ENCODE measurements at places on chromosomes 12 and 14. TPM values are rescaled to one million over a fixed set of nuclear protein-coding genes. Genes with fewer than 3 reads are reported as not detected.
A peak's percentile ranks its signal among the peaks of the same experiment; 100 is the strongest.

Gene MTERF2
- polyA plus RNA-seq: 26.2 TPM

Gene EEA1
- 2.5 TPM for polyA plus RNA-seq

GRCh38 chr12:92556637-92557421 is 146.0 kb upstream of the PLEKHG7 start:
- DNase-seq: no peak

GRCh38 chr14:70827347-70827746 is 18.0 kb upstream of the MAP3K9 start:
- no peak for DNase-seq

Gene ZDHHC22
- not detected for polyA plus RNA-seq

Gene FOXG1
- polyA plus RNA-seq: not detected

GRCh38 chr14:74358176-74358829 is 10.0 kb downstream of the VRTN start:
- no peak for DNase-seq

DNA sequence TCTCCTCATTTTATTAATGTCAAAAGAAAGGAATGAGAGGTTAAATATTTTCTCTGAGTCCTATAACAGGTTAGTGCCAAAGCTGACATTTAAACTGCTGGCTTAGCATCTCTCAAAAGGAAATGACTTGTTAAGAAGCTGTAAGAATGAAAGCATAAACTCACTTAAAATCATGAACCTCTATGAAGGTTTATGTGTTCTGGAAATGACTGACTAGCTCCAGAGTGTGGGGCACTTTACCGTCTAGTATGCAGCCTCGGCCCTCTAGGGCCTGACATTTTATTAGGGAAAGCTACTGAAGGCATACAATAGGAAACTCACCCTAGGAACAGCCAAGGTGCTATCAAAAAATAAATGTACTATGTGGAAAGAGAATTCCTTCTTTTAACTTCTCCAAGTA is 35.1 kb downstream of the SPX start:
- no peak for DNase-seq

DNA sequence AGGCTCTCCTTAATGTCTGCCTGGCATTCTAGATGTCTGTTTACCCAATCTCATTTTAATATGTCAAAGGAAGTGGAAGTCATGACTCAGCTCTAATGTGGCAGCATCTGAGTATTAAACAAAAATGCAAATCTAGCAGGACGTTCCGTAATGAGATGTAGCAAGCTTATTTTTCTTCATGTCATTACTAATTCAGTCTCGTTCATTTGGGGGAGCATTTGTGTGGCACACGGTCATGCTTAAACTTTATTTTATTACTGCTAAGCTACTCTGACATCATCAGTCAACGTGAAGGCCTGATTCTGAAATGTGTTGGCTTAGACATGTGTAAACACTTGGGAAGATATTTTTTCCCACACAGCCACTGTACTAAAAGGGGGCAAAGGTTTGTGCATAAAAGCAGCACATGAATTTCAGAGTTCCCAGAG is 326.7 kb upstream of the TMPO start:
- no peak for DNase-seq

- no peak for DNase-seq
These were observed 18.5 kb downstream of the BDKRB1 start for GRCh38 chr14:96274543-96274942.

DNA sequence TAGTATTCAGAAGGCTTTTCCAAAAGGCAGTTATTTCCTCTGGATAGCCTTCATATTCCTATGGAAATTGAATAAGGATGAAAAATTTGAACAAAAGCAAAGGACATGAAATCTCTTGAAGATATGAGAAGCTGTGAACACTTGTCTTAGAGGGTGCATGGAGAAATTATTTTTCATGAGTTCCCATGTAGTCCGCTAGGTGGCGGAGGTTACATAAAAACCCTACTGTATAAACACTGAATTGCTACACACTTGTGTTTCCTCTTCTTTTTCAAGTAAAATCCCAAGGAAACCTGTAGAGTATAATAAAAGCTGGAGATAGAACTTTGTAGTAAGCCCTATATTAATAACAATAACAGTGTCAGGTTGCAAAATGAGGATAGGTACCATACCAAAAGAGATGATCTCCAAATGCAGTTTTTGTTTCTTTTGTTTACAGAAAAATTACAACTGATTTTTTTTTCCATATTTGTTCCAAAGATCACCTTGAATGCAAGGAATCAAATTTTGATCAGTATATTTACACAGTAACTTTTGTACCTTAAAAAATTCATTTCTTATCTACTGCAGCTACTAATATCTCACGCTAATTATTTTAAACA is 37.8 kb upstream of the OR4E1 start:
- DNase-seq: peak; percentile 48

Gene CCDC184
- polyA plus RNA-seq: 1.7 TPM

- DNase-seq: no peak
These were observed 157.6 kb downstream of the PRKCH start for GRCh38 chr14:61478971-61479473.

Gene MYO1H
- polyA plus RNA-seq: 0.56 TPM

Gene KRT79
- not detected for polyA plus RNA-seq

DNA sequence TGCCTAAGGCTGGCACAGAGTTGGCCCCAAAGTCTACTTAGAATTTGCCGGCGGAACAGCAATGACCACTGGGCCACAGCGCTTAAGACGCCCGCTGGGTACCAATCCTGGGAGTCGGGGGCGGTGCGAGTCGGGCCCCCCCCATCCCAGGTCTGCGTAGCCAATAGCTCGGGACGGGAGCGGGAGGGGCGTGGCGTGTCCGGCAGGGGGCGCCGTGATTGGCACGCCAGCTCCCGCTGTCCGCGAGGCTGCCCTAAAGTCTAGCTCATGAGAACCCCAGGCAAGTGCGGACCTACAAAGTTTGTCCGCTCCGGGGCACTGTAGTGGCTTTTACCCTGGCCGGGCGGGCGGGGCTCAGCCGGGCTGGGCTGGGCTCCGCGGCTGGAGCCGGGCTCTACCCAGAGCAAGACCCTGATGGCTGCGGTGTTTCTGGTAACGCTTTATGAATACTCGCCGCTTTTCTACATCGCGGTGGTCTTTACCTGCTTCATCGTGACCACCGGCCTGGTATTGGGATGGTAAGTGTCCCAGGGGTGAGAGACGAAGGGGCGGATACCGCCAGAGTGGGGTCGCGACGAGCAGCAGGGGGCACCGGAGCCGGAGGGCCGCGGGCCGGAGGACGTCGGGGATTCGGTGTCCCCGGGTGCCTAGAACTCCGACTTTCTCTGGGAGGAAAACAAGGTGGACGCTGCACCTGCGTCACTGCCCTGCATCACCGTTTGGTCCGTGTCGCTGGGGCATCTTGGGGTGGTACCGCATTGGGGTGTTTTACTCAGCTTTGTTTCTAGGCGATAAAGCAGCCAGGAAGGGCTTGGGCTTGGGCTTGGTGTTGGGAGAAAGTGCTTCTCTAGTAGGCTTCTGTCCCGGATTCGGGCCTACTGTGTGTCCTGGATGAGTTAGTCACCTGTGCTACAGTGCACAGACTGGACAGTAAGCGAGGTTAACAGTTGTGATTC is at the start of gene CGRRF1:
Gene CGRRF1, plus strand, starts transcription at position 361 of the 956 bp plus-strand sequence. Its CDS starts 54 bp downstream, at position 415.
- peak; percentile 99 for DNase-seq

DNA sequence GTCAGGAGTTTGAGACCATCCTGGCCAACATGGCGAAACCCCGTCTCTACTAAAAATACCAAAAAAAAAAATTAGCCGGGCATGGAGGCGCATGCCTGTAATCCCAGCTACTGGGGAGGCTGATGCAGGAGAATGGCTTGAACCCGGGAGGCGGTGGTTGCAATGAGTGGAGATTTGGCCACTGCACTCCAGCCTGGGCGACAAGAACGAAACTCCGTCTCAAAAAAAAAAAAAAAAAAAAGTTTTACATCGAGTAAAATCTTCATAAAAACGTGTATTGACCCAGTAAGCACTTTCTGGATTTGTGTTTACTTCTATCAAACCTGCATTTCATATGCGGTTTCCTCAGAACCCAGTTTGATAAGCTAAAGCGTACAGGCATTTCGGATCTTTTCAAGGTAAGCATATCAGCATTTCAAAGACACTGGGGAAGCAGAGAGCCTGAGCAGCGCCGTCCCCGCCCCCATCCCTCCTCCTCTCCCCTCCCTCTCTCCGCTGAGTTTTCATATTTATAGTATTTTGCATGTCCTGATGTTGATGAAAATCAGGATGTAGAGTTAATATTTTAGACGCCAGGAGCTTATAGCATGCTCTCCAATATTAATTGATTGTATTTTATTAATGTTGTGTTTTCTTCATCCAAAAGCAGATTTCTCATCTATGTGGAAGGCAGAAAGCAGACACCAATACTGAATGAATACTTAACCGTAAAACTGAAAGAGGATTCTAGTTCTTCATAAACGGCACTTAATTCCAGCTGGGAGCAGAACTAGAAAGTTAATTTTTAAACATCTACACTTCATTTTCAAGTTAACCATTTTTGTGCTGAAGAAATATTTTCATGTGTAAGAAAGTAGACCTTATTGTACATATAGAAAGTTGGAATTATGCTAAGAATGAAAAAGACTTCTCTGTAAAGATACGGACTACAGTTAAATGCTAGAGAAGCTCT is 9.2 kb upstream of the HIP1R start:
- peak; percentile 74 for DNase-seq

DNA sequence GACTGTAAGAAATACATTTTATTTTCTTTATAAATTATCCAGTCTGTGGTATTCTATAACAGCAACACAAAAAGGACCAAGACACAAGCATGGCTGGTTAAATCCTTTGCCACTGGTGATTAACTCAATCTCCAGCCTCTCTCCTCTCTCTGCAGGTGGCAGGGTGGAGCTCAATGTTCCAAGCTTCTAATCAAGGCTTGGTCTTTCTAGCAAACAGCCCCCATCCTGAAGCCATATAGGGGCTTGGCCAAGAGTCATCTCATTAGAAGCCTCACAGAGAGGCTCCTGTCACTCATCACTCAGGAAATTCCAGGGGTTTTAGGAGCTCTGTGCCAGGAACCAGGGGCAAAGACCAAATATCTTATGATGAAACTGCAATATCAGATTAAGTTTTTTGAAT is 12.0 kb downstream of the C12orf75 start:
- no peak for DNase-seq

Gene FAM181A
- polyA plus RNA-seq: not detected

DNA sequence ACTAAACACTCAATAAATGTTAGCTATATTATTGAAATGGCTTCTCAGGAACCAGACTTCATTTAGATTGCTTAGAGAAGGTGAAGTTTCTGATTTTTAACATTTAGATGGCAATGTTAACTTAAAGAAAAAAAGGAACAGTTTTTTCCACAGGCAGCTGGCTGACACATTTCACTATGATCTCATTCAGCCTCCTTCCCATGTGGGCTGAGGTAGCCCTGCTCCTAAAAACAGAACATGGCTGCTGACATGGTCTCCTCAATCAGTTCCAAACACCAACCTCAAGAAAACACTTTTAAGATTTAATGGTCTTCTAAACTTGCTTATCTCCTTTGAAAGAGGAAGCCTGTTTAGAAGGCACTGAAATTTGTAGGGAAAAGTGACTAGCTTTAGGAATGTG is 23.8 kb downstream of the GNS start:
- no peak for DNase-seq

GRCh38 chr12:107446476-107446875 is 239.1 kb upstream of the PWP1 start:
- no peak for DNase-seq

GRCh38 chr14:34409721-34410120 is 52.3 kb downstream of the SPTSSA start:
- no peak for DNase-seq

- no peak for DNase-seq
These were observed 34.7 kb upstream of the AP4S1 start for GRCh38 chr14:30990770-30991169.

Gene LTB4R2
- polyA plus RNA-seq: 0.67 TPM

DNA sequence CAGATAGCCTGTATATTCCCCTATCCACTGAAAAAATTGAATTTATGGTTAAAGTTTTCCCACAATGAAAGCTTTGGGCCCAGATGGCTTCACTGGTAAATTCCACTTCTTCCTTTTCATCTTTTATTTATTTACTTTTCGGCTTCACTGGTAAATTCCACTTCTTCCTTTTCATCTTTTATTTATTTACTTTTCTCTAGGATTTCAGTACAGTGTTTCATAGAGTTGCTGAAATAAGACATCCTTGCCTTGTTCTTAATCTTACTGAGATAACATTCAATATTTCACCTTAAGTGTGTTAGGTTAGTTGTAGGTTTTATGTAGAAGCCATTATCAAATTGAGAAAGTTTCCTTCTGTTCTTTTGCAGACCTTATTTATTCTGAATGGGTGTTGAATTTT is 18.9 kb upstream of the KLRG1 start:
- no peak for DNase-seq

Gene MGP
- polyA plus RNA-seq: 745 TPM

DNA sequence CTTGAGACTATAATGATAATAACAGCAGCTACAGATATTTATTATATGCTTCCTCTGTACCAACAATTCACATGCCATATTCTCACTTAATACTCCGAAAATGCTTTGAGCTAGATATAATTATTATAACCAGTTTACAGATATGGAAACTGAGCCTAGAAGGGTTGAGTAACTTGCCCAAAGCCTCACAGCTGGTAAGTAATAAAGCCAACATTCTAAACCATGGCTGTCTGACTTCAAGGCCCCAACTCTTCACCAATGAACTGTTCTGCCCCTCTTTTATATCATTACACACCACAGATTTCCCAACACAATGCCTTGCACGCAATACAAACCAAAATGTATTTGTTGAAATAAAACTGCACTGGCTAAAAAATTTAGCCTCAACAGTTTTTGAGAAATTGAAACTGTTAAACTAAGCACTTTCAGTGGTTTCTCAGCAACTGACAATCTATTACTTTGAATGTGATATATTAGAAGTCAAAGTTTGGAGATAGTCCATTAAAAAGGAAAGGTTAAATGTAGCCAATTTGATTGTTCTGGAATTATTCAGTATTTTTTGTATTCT is 222.5 kb upstream of the ARHGAP5 start:
- no peak for DNase-seq

- DNase-seq: no peak
These were observed 216.1 kb downstream of the NUAK1 start for GRCh38 chr12:105922670-105923102.

GRCh38 chr12:77382096-77382742 is 316.9 kb upstream of the E2F7 start:
- no peak for DNase-seq

All from kidney (tissue), 22 donors.